ENCODE measurements at places on chromosomes 2 and 18. TPM values are rescaled to one million over a fixed set of nuclear protein-coding genes. Genes with fewer than 3 reads are reported as not detected.

VAMP5 gene
- 17.6 TPM for total RNA-seq

CCDC150 gene
- 4.4 TPM for total RNA-seq

DNA sequence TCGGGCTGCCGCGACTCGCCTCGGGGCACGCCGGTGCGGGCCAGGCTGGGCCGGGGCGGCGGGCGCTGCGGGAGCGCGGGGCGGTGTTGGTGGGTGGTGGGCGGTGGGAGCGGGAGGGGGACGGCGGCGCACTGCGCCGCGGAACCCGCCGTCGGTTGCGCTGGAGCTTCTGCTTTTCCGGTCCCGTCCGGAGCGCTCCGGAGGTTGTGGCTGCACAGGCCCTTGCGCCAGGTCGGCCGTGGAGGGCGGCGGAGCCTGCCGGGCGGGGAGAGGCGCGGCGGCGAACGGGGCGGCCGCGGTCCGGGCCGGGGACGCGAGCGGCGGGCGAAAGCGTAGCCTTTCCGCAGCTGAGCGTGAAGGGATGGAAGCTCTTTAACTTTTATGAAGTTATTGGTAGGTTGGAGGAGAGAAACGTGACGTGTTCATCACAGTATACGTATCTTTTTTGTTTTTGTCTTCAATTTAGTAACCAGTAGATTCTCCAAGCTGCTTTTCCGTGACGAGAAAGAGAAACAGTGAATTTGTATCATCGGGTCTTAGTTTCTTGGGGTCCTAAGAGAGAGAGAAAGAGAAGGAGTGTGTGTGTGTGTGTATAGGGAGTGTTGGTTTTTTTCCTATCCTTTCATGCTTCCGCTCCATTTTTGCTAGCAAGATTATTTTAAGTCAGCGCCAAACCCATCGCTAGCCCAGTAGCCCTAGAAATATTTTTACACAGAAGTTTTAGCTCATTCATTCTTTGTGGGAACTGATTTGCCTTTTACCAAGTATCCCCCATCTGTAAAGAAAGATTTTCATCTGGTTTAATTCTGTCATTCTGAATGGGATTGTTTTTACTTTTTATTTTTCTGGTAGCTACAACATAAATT lies 535 bp downstream of the ATG4B start:
- DNase-seq = no peak

DNA sequence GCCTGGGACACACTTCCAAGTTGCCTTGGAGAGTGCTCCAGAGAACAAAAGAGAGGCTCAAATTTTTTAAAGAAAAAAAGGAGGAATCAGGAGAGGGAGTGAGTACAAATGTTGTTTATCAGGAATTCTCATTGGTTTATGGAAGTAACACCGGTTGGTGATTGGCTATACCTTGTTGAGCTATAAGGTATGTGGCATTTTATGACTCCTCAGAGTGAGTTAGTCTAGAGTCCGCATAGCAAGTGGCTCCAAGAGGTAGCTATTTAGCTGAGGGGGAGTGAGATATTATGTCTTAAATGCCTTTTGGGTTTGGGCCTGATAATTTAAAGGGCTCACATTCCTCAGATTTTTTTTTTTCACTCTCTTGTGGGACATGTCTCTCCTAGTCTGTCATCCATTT lies 85.7 kb downstream of the ARHGEF4 start:
- DNase-seq = no peak

DNA sequence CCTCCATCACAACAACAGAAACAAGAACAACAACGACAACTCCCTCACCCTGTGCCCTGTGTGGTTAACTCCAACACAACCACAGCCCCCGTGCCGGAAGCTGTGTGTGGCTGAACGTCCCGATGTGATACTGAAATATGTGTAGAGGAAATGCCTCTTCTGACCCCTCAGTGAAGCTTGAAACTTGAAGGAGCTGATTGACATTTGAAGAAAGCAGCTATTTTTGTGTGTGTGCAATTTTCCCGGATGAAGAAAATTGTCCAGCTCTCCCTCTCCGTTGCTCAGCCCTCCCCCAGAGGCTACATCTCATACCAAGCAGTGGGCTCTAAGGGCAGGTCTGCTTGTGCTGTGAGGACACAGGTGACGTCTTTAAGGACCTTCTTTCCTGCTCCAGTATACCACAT lies 173.8 kb downstream of the ICOS start:
- DNase-seq = no peak

DNA sequence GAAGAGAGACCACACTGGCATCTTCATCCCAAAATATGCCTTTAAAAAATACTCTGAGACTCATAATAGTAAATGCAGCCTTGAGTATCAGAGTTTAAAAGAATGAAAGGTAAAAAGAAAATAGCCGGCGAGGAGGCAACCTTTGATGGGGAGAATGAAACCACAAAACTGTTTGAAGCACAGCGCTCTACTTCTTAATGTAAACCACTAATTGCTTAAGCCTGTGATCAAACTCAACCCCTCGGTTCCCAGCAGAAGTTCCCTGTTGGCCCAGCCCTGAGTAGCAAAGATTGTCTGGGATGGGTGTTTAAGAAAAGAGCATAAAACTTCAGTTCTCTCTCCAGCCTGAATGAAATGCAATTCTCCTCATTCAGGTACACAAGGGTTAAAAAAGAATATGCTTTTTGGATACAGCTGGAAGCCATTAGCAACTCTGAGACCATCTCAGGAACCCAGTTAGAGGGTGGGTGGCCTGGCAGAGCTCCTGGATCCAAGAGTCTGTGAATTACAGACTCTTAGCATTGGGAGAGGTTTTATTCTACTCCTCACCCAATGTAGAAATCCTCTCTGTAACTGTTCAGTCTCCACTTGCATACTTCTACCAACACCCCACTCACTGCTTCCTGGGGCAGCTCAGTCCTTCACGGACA lies 44.8 kb downstream of the VIT start:
- DNase-seq = no peak

DNA sequence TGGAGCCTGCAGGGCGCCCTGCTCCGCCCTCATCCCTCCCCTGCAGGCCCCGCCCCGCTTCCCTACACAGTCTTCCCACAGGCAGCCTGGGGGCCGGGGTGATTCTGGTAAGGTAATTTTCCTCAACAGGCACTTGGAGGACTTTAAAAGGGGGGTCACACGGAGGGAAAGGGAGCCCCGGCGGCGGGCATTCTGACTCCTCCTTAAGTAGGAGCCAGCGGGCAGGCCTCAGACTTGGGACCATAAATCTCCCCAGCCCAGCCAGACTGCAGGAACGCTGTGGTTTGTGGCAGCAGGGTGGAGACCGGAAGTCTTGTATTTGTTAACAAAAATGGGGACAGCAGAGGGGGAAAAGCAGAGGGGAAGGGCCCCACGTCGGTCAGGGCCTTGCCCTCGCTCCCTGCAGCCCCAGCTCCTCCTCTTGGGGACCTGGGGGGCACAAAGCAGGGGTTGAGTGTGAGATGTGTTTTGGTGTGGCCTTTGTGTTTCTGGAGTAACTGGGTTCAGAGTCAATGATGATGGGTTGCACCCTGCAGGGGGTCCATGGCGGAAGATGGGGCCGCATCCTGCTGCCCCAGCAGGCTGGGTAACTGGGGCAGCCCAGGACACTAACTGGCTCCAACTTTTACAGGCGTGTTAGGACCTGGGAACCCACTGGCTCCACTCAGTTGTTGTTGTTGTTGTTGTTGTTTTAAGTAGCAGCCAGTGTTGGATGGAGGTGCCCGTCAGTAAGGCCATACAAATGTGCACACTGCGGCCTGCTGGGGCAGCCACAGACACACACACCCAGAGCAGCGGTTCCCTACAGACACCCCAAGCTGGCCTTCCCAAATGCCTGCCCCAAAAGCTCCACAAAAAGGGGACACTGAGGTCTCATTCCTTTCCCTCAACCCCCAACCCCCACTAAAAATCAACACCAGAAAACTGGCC lies 27.7 kb downstream of the SMAD7 start:
- DNase-seq = peak; percentile 95

DNA sequence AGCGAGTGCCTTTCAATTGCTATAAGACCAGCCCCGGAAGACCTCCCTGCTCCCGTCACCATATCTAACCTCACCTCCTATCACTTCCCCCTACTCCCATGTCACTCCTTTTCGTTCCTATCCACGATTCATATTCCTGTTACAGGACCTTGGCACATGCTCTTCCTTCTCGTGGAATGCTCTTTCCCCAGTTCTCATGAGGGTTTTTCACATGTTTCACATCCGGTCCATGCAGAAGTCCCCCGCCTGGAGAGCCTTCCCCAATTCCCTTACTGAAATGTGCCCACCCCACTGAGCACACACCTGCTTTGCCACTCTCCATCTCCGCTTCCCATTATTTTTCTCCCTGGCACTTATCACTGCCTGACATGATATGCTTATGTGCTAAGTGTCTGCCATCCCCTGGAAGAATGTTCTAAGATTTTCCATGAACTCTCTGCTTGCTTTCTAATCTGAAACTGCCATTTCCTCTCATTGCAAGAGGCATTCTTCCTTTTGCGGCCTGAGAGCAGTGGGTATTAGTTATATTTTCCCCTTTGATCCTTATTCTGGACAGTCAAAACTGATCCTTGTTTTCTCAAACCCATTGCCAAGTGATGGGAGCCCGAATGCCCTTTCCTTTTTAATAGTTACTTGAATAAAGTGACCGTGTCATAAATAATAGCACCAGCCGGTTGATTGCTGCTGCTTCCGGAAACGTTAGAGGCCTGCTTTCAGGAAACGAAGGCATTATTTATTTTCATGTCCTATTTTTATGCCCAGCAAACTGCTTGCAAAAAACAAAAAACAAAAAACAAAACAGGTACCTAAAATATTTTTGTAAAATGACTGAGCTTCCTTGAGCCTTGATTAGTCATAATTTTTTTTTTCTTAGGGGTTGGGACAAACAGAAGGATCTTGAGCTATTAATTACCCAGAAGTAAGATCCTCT lies 127.9 kb downstream of the ZNF532 start:
- no peak for DNase-seq

DNA sequence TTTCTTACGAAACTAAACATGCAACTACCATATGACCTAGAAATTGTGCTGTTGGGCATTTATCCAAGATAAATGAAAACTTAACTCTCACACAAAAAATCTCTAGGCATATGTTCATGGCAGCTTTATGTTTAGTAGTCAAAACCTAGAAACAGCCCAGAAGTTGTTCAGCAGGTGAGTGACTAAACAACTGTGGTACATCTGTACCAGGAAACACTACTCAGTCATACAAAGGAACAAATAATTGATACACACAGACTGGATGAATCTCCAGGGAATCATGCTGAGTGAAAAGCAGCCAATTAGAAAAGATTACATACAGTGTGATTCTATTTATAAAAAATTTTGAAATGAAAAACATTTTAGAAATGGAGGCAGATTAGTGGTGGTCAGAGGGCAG lies 29.3 kb downstream of the DYNC2LI1 start:
- DNase-seq = no peak

DNA sequence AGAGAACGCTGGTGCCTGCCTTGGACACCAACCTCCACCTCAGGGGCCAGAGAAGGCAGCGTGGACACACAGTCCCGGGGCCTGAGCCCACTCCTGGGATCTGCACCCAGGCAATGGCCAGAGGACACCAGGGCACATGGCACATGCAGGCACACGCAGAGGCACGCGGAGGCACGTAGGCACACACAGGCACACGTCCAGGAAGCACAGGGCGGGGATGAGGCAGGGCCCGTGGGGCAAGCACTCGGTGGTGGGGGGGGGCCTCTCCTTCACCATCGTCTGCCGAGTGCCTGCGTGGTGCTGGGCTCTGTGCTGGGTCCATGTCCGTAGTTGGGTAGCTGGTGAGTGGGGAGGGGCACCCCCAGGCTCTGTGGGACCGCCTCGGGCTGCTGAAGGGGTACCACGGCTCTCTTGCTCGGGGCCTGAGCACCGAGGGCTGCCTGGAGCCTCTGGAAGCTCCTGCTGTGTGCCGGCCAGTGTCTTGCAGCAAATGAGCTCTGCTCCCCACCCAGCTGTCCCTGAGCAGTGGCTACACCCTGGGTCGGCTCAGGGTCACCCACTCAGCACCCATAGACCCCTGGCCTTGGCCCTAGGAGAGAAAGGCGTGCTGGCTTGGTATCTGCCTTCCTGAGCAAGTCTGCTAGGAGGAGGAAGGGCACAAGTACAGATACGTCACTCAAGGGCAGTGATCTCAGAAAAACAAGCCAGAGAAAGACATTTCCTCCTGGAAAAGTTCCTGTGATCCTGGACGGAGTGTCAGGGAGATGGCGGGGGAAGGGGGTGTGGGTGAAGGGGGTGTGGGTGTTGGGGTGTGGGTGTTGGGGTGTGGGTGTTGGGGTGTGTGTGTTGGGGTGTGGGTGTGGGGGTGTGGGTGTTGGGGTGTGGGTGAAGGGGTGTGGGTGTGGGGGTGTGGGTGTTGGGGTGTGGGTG lies 26.4 kb downstream of the RTP5 start:
- DNase-seq = no peak

DNA sequence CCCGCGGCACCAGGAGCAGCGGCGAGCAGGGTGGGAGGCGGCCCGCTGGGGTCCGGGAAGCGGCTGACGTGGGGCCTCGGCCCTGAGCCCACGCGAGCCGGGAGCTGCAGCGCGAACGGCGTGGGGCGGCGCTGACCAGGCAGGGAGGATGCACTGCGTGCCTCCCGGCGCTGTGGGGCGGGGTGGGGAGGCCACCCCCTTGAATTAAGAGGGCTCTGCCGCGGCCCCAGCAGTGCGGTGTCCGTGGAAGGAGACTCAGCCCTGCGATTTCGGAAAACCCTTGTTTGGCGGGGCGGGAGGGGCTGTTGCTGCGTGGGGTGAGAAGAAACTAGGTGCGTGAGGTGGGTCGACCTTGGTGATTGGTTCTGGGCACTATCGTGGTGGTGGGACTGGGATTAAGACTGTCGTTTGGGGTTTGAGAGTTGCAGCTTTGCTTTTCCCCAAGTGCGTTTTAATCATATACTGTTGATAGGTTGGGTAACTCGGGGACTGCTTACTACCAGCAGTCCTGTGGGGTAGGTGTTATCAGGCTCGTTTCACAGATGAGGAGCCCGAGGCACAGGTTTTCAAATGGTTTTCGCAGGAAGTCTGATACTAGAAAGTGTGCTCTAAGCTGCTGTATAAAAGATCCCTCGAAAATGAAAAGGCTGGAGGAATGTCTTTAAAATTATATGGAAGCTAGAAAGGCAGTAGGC lies 722 bp downstream of the ACSL3 start:
- DNase-seq = no peak

DNA sequence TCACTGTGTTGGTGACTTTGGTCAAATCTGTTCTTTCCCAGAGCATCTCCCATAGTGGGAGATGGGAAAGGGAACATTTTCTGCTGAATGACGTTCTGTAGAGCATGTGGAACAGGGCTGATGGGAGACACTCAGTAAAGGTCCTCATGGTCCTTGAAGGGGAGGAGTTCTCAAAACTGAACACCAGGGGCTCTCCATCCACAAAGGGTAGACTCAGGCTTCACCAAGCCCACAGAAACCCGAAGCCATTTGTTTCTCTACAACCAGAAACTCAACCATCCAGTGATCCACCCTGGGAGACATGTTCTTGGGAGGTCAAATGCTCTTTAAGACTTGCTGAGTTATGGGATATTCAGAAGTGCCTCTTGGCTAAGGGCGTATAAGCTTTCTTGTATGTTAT lies 131.8 kb downstream of the ACOXL start:
- no peak for DNase-seq

DNA sequence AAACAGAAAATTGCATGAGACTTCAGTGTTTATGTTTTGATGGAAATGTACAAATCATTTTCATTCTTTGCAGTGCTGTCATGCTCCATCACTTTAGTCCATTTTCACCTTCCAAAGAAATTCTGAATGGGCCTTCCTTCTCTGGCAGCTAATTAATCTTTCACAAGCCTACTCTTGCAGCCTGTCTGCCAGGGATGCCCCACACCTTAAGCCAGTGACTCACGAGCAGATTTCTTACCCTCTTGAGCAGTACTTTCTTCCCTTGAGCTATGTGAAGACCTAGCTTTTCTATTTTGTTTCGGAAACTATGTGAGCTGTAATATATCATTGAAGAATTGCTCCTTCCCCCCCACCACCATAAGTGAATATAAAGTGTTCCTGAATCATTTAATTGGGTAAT lies 404.3 kb upstream of the VWC2L start:
- DNase-seq = peak; percentile 9

Measured in astrocyte (in vitro differentiated cells and primary cell).